ENCODE measurements at places on chromosomes 5 and 9.

DNA sequence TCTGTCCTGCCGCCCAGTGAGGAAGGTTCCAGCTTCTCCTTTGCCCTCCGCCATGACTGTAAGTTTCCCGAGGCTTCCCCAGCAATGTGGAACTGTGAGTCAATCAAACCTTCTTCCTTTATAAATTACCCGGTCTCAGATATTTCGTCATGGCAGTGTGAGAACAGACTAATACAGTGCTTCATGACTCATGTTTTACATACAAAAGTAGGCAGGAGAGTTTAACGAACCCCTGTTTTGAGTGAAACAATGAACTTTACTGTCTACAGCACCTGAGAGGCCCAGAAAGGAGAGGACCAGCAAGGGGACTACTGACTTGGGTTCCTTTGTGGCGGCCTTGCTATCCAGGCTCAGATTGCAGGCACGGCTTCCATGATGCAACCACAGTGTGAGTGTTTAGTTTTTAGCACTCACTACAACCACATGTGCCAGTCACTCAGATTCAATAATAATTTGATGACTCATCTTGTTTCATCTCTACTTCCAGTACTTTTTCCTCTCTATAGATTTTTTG lies 139.1 kb upstream of the CLINT1 start:
- no peak for DNase-seq

DNA sequence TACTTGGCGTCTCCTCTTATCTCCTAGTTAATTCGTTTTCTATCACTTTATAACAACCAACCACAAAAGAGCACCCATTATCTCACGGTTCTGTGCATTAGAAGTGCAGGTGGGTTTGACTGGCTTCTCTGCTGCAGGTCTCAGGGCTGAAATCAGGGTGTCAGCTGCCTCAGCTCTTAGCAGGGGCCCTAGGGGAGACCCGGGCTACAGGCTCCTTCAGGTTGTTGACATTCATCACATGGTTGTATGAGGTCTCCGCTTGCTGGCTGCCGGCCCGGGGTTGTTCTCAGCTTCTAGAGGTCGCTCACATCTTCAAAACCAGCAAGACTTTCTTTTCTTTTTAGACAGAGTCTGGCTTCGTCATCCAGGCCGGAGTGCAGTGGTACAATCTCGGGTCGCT lies 2.9 kb upstream of the ZMYND19 start:
- no peak for DNase-seq

DNA sequence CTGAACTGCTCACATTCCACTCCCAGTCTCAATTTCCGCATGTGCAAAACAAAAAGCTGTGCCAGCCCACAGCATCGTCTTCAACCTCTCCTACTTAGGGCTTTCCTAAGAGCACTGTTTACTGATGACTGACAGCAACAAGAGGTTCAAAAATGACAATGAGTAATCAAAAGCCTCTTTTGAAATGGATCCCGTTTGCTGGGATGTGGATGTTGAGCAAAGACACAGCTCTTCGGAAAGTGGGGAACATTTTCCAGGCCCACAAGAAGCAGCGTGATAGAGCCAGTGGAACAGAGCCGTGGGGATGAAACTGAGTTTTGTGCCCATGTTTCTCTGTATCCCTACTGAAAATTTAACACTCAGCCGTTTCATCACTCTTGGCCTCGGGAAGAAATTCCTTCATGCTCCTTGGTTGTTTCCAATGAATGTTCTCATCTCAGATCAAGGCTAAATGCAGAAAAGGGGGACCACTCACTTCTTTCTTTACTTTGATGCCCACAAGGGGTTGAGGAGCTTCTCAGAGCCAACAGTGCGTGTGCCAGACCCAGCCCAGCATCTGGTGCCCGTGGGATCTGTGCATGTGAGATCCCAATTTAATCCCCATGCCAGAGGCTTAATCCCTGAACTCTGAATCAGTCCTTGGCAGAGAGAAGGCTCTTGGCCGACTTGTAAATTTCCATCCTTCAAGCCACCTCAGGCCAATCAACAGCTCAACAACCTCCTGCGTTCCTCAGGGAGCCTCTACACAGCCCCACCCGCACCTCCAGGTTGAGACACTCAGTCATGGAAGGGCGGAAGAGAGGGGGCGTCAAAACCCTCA lies 230.2 kb upstream of the DAPK1 start:
- no peak for DNase-seq

DNA sequence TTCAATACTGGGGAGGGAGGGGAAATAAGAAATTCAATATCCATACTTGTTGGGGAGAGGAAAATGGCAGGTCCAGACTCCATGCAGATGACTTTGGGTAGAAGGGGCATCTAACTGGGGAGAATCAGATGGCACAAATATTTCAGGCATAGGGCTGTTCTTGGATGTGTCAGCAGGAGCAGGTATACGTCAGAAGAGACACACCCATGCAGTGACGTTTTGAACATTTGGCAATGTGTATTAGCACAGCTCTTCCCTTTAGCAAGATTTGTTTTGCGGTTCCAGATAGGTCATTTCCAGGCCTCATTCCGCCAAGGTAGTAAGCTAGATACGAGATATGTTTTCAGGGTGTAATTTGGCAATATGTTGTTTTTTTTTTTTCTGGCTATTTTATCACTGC lies 187.2 kb upstream of the CDH10 start:
- no peak for DNase-seq

- DNase-seq, result no peak
These were observed 59.4 kb upstream of the CCNG1 start for GRCh38 chr5:163377982-163378381.

- DNase-seq, result no peak
These were observed 10.9 kb upstream of the STX17 start for GRCh38 chr9:99895510-99895909.

- no peak for DNase-seq
These were observed 42.0 kb downstream of the FRMPD1 start for GRCh38 chr9:37692622-37693221.

DNA sequence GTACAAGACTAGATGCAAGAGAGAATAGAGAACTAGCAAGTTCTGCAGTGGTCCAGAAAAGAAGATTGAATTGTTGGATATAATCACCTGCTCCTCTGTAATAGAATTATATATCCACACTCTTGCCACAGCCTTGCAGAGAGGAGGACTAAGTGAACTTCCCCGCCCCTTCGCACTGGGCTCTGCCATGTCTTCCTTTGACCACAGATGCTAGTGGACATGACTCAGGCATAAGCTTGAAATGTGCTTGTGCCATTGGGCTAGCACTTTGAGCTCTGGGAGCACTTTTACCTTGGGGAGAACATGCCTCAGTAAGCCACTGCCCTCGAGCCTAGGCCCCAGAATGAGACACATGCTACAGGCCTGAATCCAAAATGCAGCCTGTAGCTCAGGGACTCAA lies 113.5 kb upstream of the RASA1 start:
- no peak for DNase-seq

GRCh38 chr9:115106642-115107041 lies 11.3 kb downstream of the TNC start:
- DNase-seq, result no peak

DNA sequence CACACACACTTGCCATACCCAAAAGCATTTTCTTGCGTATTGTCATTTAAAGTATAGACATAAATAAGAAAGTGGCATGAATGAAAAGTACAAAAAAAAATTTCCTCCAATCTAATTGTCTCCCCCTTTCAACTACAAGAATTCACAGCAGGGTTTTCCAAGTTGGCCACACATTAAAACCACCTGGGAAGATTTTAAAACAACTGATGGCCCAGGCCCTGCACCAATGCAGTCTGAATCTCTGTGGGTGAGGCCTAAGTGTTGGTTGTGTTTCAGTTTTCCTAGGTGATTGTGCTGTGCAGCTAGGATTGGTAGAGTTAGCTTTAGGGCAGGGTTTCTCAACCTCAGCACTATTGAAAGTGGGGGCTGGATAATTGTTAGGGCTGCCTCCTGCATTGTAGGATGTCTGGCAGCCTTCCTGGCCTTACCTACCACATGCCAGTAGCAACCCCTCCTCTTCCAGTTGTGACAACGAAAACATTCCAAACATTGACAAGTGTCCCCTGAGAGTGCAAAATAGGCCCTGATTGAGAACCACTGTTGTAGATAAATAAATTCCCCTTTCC lies 337.1 kb downstream of the KIAA0825 start:
- DNase-seq, result no peak

DNA sequence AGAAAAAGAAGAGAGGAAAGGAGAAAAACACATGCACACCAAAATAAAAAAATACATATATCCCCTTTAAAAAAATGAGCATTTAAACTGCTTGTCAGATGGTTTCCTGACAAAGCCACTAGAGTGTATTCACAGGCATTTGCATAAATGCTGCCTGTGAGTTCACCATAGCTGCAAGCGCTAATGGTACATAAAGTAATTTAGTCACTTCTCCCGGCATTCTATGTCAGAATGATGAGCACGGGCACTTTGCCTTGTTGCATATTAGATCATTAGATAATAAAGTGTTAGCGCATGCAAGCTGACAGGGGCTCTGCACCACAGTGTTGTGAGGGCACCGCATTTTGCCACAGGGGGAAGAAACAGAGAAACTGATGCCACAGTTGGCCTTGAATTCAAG lies 280.6 kb downstream of the EBF1 start:
- DNase-seq, result no peak

GRCh38 chr5:95808013-95808685 lies 14.4 kb downstream of the GLRX start:
- no peak for DNase-seq

GRCh38 chr9:112699230-112699629 lies 18.7 kb downstream of the INIP start:
- DNase-seq, result no peak

- no peak for DNase-seq
These were observed 36.3 kb downstream of the GDA start for GRCh38 chr9:72185561-72185960.

DNA sequence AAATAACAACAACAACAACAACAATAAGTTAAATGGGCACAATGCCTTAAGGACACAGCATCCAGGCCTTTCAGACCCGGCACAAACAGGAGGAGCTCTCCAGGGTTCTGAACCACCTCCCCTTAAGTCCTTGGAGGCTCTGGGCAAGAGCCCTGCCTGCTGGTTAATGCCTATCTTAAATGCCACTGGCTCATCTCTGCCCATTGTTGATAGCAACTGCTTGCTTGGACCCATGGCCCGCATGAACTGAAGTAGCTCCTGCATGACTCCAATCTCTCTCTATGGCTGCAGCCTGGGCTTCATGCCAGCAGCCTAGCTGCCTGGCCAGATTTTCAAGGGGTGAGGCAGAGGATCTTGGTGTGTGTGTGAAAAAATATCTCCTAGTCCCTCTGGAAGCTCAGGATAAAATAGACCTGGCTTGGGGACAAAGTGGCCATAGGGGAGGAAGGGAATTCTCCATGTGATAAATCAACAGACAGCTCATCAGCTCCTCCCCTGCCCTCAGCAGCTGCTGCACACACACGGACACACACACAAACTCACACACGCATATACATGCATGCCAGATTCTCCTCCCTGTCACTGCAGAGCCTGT lies 27.4 kb downstream of the FAM219A start:
- no peak for DNase-seq

GRCh38 chr9:3888497-3888858 lies 362.7 kb upstream of the RFX3 start:
- no peak for DNase-seq

- DNase-seq, result no peak
These were observed 108.0 kb upstream of the PHYKPL start for GRCh38 chr5:178340637-178341036.

GRCh38 chr5:74396913-74397622 lies 243.5 kb downstream of the ENC1 start:
- no peak for DNase-seq

- no peak for DNase-seq
These were observed 4.6 kb downstream of the NRG2 start for GRCh38 chr5:140038373-140038957.

- no peak for DNase-seq
These were observed 232.3 kb upstream of the TRPM3 start for GRCh38 chr9:71353720-71354119.

DNA sequence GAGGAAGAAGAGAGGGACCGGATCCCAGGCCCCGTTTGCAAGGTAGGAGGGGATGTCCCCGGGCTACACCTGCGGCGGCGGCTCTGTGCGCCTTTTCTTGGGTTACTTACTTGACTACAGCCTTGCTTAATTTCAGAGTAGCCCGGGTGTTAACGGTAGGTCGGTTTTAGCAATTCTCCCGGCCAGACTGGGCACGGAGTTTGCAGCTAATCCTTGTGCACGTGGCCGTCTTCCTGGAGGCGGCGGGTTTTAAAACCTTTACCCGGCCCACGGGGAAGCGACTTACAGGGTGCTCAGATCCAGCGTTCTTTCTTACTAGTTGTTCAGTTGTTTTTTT lies 313 bp downstream of the BRIX1 start:
- no peak for DNase-seq

- DNase-seq, result no peak
These were observed 66.1 kb downstream of the FGF1 start for GRCh38 chr5:142619815-142620214.

- DNase-seq, result no peak
These were observed 10.8 kb downstream of the MRPL36 start for GRCh38 chr5:1788828-1789227.

DNA sequence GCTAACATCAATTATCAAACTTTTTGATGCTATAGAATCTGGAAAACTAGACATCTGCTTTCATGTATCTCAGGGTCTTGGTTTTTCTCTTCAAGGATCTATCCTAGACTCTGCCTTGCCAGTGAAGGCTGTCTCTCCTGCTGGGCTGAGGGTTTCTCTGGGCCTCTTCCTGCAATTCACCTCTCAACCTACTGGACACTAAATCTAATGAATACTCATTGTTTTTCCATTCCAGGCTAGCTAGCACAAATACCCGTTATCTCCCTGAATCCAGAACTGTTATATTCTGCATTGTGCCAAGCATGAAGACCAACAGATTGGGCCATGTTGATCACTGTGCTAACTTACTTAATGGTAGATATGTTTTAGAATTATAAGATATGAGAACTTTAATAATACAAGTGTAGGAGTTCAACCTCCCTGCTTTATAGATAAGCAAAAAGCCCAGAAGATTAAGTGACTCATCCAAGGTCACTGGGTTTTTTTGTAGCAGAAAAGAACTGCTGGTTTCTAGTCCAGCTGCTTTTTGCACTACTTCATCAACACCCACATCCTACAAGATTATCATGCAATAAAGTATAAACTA lies 56.5 kb upstream of the RNF38 start:
- DNase-seq, result no peak

- DNase-seq, result no peak
These were observed 69.9 kb downstream of the CYFIP2 start for GRCh38 chr5:157335534-157336422.

GRCh38 chr5:122908662-122909061 lies 63.2 kb downstream of the SNX24 start:
- DNase-seq, result no peak

GRCh38 chr5:36300927-36301540 lies 668 bp downstream of the RANBP3L start:
- no peak for DNase-seq

- no peak for DNase-seq
These were observed 894 bp downstream of the FST start for GRCh38 chr5:53481159-53481886.

DNA sequence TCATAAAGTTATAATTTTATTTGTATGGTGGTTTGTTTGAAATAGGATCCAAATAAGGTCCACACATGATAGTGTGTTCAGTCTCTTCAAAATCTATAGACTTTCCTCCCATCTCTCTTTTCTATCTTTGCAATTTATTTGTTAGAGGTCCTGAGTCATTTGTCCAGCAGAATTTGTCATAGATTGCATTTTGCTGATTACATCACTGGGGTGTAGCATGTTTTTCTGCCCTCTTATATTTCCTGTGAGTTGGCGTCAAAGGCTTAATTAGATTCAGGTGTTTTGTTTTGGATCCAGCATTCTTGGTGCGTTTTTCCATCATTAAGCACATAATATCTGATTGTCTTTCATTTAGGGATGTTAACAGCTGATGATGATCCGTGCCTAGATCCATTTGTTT lies 15.0 kb downstream of the CYFIP2 start:
- DNase-seq, result no peak

- DNase-seq, result no peak
These were observed 579 bp downstream of the SLC12A7 start for GRCh38 chr5:1111241-1111726.

All from stimulated activated CD4-positive, alpha-beta T cell treated with anti-CD3 and anti-CD28 coated beads, TNF-alpha, amount 100 ng/mL, for 48 hours (primary cell).